ENCODE measurements at places on chromosomes 4 and X.

DNA sequence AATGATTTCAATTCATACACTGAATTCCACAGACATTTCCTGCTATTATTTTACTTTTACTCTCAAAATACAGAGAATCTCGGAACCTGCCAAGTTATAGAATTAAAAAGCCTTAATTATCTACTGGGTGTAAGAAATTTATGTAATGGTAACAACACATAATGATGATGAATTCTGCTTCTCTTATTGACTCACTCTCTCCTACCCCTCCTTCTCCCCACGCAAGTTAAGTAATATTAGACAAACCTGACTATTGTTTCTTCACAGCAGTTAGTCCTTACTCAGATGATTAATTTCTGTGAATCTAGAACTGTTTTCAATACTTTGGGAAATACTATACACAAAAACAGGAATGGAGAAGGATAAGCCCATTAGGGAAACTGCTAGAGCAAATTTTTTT lies 762.0 kb downstream of the CCSER1 start:
- no peak for DNase-seq

DNA sequence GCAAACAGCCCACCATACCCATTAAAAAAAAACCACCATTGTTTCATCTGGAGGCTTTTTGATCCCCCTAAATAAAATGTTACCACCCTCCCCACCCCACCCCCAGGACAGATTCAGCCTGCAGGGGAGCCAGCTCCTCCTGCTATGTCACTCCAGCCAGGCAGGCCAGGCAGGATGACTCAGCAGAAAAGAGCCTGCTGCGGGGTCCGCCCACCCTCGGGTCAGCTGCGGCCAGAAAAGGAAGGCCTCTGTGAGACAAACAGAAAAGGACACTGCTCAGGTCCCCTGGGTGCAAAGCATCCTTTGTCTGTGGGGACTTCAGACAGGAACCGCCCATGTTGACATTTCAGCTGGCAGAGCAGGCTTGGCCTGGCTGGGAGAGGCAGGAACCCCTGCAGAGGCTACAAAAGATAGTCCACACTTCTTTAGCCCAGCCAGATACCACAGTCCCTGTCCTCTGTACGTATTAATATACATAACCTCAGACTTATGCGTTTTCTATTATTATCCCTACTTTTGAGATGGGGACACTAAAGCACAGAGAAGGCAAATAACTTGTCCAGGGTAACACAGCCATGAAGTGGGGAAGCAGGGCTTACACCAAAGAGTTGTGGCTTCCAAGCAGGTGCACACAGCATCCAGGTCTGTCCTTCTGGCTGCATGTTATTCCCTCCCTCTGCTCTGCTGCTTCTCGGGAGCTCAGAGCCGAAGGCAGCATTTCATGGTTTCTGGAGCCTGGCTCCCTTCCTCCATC lies 147.7 kb downstream of the CPEB2 start:
- no peak for DNase-seq

DNA sequence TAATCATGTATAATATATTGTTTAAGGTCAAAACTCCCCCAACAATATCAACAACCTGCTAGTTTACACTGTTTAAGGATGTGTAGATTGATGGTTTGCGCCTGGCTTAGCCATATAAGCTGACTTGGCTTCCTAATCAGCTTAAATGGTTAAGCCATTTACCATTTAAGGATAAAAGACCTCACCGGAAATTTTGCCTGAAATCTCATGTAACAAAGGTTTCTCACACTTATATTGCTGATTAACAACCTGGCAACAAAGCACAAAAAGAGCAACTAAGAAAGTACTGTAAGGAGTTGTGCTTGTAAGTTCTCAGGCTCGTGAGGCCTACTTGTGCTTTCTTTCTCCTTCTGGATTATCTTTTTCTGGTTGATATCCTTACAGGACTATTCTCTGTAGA lies 485.2 kb downstream of the GABRG1 start:
- DNase-seq = no peak

GRCh38 chrX:47311932-47312774 lies 58.2 kb upstream of the ZNF157 start:
- peak; percentile 11 for DNase-seq

DNA sequence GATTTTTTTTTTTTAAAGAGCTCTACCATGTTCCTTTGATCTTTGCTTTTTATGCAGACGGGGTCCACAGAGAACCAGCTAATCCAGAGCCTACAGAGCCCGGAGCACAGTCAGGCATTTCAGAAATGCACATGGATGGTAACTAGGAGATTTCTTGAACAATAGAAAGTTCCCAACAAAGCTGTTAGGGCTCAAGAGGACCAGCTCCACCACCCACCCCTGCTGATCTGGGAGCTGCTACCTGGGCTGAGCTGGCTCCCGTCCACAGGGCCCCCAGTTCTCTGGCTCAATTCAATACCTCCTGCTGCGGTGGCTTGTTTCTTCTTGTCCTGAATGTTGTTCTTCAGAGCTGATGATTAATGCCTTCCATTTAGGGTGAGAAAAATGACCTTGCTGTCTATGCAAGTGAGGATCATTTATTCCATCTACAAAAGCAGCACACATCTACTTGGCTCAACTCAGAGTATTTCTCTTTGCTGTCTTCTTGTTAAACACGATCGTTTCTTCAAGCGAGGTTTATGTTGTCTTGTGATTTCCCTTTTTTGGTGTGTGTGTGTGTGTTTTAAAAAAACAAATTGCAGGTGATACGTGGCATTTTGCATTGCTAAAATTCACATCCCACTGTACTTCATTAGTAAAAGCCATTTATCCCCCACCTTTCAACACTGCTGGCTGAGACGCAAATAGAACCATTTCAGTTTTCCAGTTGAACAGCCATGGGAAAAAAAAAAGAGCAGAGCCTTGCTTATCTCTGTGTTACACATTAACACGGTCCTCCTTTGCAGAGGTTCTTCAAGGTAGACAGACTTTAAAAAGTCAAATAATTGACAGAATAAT lies 31.3 kb downstream of the IGFBP7 start:
- no peak for DNase-seq

- no peak for DNase-seq
Observed at GRCh38 chr4:26015133-26015651, 101.2 kb downstream of the SMIM20 start.

DNA sequence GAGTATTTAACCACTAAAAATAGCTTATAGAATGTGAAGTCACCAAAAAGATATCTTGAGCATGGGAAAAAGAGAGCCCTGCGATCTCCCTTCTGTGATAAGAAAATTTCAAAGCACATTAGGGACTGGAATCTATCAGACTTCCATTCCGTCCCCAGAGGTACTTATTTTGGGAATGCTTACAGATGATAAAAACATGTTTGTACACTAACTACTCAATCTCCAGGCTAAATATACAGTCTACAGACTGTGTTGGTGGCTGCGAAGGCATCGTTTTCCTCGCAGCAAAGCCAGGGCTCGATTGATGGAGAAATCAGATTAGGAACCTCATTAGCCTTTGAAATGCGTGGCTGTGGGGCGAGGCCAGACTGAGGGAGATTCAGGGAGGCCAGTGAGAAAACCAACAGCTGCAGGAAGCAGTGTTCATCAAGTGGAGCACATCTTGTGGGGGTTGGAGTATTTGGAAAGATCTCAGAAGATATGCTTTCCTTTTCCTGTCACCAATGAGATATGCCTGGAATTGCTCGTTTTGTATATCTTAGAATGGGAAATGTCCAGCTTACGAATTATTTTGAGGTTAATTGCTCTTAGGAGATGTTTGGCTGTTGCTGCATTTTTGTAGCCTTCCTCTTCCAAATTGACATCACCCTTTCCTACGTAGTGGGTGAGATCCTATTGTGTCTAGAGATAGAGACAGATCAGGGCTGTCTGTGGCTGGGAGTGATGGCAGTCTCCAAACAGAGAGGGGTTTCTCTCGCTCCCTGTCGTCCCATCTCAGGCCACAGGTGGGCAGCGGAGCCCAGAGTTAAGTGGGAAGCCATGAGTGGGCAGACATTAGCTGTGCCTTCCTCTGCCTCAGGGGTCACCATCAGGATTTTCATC lies 224.9 kb upstream of the FAT1 start:
- DNase-seq = no peak

- no peak for DNase-seq
Observed at GRCh38 chr4:111979921-111980320, 165.3 kb upstream of the FAM241A start.

DNA sequence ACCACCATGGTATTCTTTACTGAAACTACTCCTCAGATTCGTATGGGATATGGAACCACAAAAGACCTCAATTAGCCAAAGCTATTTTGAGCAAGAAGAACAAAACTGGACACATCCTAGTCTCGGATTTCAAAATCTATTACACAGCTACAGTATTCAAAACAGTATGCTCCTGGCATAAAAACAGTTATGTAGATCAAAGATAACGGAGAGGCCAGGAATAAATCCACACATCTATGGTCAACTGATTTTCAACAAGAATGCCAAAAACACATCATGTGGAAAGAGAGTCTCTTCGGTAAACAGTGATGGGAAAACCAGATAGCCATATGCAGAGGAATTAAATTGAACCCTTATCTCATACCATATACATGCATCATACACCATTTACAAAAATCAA lies 155.3 kb downstream of the SPCS3 start:
- no peak for DNase-seq

DNA sequence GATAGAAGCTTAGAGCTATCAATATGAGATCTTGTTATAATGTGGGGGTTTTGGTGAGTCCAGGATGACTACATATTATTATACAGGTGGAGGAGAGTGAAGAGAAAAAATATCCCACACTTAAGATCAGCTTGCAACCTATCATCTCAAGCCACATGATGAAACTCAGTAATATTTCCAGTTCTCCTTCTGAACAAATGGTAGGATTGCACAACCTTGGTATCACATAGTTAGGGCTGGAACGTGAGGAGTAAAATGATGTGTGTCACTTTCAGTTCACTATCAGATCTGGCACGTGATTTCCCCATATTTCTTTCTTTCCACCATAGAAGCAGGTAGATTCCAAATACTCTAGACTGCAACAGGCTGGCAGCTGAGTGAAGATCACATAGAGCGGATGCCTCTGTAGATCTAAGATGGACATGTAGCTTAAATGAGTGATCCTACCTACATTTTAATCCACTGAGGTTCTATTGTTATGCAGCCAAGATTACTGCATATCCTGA lies 150.6 kb upstream of the ANKRD50 start:
- DNase-seq = no peak

DNA sequence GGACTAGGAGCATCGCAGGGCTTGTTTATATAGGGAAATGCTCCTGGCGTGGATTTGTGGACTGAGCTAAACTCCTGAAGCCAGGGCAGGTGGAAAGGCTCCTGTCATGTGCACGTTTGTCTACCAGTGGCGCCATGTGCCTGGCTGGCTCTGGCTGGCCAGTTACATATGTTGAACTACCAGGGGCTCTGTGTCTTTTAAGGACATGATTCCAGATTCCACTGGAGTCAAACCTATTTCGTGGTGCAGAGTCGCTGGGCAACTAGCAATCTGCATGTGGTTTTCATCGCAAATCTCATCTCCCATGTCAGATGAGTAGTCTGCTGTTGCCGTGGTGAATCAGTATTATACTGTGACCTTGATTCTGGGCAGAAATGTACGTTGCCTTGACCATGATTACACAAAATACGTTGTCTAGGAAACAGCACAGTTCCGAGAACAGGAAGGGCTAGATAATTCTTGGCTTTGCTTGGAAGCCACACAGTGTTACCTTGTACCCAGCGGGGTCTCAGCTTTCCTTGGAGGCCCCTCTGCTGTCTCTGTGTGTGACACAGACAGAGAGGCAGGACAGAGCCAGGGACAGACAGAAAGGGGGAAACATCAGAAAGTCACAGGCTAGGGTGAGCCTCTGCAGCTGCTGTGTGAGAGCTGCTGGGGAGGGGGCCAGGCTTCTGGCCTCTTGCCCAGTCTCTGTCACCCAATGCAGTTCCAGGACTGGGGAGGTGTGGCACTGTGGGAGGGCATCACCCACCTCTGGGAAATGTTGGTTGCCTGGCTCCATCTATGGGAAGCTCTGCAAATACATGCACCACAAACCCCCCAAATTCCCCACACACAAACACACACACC lies 19.2 kb downstream of the PNMA6E start:
- DNase-seq = no peak

GRCh38 chrX:50471390-50471789 lies 765 bp upstream of the DGKK start:
- DNase-seq = no peak

- no peak for DNase-seq
Observed at GRCh38 chrX:13248867-13249486, 70.9 kb downstream of the ATXN3L start.

DNA sequence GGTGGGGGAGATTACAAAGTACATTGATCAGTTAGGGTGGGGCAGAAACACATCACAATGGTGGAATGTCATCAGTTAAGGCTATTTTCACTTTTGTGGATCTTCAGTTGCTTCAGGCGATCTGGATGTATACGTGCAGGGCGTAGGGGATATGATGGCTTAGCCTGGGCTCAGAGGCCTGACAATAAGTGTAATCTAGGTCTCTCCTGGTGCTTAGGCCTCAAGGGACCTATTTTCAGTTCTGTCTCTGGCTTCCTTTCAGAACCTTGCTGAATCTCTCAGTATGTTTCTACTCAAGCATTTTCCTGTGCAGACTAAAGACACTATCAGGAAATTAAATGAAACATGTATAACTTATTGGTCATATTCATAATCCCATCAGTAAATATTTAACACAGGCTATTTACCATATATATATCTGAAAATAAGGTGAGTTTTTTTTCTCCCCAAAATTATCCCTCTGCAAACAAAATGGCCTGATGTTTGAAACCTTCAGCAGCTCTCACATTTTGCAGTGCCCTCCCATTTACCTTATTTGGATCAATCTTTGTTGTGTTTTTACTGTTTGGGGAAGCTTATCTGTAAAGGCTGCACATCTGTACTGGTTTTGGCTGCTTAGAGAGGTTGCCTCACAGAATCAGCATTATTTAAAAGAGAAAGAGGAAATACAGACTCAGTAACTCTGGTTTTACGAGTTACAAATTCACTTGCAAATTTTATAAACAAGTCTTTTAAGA lies 2.3 kb upstream of the ZCCHC4 start:
- no peak for DNase-seq

- no peak for DNase-seq
Observed at GRCh38 chr4:28221536-28221935, 1360.9 kb downstream of the STIM2 start.

DNA sequence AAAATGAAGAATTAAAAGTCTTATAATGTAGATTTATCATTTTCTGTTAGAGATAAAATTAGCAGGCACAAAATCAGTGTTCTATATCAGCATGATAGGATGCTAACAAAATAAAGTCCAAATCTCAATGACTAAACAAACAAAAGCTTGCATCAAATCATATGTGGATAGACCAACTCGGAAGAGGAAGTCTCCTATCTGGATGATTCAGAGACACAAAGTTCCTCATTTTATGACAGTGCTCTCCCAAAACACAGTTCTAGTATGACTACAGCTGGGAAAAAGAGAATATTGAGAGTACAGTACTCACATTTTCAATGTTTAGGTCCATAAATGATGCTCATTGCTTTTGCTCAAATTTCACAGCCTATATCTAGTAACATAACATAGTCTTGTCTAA lies 376.1 kb upstream of the CTSO start:
- DNase-seq = no peak
